Lower leg skin (tissue), 4 donors: ENCODE measurements at places on chromosomes 4 and X.

DNA sequence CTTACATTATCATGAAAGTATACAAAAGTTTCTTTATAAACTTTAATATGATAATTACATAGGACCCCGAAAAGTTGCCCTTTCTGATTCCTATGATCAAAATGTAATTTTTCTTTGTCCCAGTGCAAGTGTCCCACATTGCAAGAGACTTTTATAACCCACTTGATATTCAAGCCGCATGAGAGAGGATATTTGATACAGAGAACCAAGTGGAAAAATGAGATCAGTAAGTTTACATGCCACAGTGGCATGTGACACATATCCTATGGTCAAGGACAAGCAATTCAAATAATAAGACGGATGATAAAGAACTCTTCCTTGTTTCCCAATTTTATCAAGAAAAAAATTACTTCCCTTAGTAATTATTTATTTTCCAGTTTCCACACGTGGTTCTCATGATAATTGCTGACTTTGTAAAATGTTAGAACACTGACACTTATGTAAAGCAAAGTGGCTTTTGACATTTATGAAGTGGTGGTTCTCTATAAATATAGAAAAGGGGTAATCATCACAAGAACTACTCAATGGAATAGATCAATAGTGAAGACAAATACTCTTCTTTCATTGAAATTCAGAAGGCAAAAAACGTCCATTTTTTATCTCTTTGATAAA is 273.7 kb upstream of the NOCT start:
- no peak for DNase-seq

DNA sequence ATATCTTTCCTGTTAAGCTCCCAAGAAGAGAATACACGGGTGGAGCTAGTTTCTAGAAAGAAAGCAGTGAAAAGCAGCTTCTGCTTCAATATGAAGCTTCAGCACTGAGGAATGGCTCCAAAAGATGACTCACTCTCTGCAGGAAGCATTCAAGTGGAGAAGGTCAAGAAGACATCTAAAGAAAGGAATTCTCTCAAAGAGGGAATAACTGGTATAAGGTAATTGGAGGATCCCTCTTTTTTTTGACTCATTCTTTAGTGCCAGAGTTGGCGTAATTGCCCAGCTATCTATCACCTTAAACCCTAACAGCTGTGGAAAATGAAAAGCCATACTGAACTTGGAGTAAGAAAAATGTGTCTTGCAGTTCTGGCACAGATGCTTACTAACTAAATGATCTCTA is 3.5 kb downstream of the EDA2R start:
- no peak for DNase-seq

DNA sequence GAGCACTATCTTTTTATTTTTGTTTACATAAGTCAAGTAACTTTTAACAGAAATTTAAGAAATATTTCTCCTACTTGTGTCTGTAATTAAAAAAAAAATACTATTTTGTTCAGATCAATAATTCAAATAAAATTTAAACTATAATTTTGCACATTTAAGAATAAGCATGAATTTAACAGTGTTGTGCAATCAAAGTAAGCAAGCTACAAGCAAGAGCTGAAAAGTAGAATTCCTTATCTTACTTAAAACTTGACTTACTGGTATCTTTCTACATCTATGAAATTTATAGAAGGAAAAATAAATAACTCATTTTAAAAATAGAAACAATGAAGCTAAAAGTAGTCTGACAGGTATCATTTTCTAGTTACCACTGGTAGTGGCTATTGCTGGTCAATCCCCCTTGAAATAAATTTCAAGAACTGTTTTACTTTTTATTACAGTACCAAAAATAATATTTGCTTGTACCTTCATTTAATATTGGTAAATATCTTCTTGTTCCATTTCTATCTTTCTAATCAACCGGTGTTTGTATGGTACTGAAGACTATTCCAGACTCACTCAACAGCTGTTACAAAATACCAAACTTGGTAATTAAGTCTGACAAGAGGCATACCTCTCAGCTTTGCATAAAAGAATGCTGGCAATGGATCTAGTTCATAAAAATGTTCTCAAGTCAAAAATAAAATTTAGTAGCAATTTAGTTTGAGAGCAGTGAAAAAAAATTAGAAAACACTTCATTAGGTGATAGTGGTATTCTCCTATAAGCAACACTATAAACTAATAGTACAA is 62.2 kb downstream of the NOCT start:
- DNase-seq, result no peak

GRCh38 chr4:98150092-98150761 is 7.0 kb upstream of the STPG2 start:
- DNase-seq, result no peak

DNA sequence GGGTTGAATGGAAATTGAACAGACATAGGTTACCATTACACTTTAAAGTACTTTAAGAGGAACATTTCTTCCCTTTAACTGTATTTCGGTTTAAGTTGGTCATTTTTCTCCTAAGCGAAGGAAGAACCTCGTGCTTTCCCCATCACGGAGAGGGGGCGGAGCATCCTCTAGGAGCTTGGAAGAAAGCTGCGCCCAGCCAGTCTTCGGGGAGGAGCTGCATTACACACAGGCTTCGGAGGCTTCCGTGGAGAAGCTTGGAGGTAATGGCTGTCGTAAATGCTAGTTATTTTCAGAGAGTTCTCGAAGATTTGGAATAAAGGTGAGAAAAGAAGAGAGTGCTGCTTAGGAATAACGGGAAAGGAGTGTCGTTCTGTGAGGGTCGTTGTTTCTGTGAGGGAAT is at the start of gene PWWP3B:
Gene PWWP3B (plus strand): TSS at position 199 of the 400 bp plus-strand sequence. CDS start 37,128 bp downstream, outside the sequence.
- no peak for DNase-seq

DNA sequence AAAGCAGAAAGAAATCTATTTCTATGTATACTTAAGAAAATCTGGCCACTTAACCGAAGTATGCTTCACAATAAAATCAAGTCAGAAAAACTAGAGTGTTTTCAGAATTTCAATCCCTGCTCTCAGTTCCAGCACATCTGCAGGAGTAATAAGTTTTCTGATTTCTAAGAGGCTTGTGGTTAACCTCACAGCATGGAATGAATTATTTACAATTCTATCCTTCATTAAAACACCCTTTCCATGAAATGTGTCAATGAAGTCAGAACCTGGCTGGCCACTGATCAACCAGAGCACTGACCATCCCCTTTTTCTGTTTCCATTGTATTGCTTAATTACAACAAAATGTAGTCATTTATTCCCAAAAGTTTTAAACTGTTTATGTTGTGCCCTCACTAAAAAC is 781.4 kb upstream of the INTU start:
- no peak for DNase-seq

- no peak for DNase-seq
Observed at GRCh38 chr4:127352220-127353113, 280.3 kb upstream of the INTU start.

DNA sequence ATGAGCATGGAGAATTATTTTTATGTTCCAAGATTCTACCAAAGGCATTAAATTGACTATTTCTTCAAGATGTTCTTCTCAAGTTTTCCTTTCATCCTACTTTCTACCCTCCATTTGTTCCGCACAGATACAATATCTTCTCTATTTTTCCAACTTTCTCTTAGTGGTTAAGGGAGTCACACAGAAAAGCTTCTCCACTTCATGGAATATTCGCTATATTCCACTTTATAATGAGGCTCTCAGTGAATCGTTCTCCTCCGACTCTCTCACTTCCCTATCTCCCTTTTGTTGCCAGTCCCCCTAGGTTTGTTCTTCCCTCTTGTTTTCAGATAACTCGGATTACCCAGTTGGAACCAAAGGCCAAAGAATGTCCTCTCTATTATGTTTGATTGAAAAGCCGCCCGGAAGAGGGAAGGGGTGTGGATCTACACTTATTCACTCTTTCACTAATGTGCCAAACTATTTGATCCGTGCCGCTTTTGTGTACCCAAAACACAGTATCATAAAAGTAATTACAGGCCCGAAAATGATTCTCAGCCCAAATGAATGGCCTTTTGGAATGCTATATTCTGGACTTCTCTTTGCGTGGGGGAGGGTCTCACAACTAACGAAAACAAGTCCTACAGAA is 1.2 kb downstream of the SH3D19 start:
- no peak for DNase-seq

DNA sequence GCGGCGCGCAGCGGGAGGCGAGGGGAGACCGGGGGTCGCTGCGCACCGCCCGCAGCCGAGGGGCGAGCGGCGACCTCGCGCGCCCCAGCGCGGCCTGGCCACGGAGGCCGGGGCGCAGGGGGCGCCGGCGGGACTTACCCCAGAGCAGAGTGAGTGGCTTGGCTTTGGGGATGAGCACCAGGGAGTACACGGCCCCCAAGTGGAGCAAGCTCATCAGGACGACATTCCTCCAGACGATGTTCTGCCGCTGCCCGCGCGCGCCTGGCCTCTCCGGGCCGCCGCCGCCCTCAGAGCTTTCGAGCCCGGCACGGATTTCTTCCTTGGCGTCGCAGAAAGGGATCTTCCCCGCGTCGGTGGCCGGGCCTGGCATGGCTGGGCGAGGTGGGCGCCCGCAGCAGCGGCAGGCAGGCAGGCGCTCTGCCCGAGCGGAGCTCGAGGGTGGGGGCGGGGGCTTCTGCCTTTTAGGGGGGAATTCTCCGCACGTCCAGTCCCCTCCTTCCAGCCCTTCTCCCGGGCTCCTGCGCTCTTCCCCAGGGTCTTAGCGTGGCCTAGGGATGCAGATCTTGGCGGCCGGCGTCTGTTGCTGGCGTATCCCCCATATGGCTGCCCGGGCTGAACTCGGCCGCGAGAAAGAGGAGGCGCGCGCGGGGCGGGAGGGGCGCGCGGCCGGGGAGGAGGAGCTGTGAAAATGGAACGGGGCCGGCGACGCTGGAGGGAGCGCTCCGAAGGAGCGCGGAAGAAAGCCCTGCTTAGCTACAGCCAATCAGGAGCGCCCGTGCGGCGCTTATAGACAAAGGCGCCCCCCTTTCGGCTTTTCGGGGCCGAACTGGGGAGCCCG is at the start of gene SCD5:
Gene SCD5 (minus strand): TSS at position 629 of the 838 bp plus-strand sequence. CDS start 259 bp downstream, at position 370.
- DNase-seq, result peak; percentile 91

DNA sequence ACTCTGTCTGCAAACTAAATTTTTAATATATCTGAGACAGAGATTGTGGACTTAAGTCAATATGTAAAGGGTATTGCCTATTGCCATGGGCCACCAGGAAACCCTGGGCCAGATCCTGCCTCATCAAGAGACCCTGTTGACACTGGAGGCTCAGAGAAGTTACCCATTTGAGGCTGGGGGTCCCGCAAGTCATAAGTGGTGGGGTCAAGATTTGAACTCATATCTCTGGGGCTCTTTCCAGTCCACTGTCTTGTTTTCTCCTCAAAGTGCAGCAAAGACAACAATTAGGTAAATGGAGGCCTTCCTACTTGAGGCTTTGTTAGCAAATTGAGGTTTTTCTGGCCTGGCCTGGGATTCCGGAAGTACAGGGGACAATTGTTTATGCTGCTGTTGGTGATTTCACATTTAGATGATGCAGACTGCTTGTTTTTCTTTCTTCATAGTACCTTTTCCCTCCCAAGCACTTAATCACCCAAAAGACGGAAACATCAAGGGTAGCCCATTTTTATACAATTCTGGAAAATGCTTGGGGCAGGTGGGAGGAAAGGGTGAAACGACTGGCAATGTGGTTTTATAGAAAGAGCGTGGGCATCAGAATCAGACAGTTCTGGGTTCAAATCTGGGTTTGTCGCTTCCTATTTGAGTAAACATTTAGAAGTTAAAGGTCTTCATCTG is 160.0 kb downstream of the SMIM20 start:
- no peak for DNase-seq

- DNase-seq, result peak; percentile 71
Observed at GRCh38 chr4:87150498-87151261, 69.7 kb downstream of the KLHL8 start.
